Fibroblast of villous mesenchyme (primary cell): ENCODE measurements at places on chromosomes 5 and 9.

DNA sequence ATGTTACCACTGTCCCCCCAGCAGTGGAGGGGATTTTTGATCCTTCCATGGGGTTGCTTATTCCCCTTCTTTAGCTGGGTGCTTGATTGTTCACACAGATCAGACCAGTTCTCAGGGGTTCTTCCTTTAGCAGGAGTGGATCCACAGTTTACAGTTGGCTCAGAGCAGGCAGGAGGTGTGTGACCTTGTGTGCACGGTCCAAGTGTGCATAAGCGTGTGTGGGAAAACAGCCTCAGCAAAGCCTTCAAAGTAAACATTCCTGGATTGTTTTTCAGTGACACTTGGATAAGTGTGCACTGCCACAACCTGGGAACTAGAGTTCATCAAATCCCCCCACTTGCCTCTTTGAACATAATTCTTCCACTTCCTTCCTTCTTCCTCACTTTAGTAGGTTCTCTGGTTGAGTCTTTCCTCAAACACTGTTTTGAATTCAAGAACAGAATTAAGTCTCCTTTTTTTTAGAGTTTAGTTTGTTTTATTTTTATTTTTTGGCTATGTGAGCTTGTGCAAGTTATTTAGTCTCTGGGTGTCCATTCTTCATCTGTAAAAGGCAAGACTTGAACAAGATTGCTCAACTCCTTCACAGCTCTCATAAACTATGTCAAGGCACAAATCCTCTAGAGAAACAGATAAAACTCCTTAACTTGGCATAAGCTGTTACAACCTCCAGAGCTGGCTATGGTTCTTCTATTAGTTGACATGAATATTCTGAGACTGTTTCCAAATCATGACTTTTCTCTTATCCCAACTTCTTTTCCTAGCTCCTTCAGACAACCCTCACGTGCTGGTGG, 78.0 kb downstream of the OSMR start:
- DNase-seq, result peak; percentile 93

- no peak for DNase-seq
These were observed 1274.0 kb upstream of the C9orf72 start for GRCh38 chr9:28847331-28847730.

DNA sequence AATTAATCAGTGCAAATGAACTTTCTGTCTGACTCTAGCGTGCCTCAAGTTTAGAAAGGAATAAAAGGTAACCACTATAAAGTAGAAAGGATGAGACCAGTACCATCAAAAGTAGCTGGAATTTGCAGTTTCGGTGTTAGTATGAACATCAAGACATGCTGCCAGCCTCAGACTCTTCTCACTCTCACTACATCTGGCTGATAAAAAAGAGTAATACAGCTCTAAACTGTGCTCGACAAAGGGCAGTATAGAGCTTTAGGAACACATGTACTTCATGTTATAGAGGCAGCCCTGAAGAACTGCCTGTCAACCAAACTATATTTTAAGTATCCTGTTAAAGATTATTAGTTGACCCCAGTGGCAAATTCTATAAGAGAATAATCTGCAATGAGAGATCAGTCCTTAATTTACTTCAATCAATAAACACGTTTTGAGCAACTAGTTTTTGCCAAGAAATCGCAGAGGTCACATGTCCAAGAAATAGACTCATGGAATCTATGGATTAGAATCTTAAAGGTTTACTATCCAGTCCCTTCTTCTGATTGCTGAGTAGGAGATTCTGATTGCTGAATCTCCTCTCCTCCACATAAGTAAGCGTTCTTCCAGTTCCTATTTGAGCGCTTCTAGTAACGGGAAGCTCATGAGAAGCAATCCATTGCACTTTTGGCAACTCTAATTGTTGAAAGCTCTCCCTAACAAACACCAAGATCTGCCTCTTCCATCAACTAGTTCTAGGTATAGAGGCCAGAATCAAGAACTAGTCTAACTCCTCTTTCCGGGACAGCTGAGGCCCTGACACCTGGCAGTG, 941 bp downstream of the XPA start:
- peak; percentile 41 for DNase-seq

- DNase-seq, result peak; percentile 67
These were observed 41.6 kb upstream of the CD180 start for GRCh38 chr5:67238191-67238590.

DNA sequence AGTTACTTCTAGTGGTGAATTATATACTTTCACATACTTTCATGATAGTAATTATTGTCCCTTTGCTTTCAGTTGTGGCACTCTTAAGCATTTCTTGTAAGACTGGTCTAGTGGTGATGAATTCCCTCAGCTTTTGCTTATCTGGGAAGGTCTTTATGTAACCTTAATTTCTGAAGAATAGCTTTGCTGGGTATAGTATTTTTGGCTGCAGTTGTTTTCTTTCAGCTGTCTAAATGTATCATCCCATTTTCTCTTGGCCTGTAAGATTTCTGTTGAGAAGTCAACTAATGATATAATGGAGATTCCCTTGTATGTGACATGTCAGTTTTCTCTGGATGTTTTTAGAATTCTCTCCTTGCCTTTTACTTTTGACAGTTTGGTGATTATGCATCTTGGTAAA, 41.0 kb downstream of the TMEM38B start:
- no peak for DNase-seq

- no peak for DNase-seq
These were observed 23.8 kb upstream of the CAMLG start for GRCh38 chr5:134714541-134714940.

DNA sequence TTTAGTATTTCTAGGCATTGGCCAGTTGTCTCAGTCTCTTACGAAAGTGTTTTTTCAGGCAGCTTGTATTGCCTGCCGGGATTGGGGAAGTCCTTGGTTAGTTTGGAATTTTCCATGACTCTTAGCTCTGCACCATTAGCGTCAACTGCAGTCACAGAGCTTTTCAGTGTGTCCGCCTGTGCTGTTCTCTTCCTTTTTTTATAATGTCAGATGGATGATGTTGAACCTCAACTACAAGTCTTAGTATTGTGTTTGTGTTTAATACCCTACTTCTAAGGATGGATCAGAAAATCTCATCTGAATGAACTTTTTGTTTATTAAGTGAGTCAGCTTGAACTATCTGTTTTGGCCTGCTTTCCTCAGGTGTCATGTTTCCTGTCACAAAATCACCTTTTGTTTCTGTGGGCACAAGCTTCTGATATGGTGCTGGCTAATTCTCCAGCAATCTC, 33.1 kb downstream of the ATP6V0E1 start:
- DNase-seq, result peak; percentile 87

DNA sequence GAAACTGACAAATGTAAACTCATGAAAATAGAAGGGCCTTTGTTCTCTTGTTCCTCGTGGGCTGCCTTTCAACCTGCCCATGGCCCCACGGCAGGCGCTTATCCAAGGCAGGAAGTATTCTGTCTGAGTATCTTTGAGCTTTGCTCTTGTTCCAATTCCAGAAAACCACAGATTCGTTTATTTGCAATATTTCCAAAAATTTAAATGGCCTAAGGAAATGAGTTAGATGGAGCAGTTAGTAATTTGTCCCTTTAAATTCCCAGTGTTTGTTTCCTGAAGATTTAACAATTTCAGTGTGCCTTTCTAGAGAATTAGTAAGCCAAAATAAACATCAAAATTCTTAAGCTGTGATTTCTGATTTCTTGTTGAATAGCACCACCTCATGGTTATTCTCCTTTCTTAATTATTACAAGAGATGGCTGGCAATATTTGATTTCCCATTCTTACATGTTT, 299.4 kb upstream of the RASA1 start:
- peak; percentile 60 for DNase-seq

DNA sequence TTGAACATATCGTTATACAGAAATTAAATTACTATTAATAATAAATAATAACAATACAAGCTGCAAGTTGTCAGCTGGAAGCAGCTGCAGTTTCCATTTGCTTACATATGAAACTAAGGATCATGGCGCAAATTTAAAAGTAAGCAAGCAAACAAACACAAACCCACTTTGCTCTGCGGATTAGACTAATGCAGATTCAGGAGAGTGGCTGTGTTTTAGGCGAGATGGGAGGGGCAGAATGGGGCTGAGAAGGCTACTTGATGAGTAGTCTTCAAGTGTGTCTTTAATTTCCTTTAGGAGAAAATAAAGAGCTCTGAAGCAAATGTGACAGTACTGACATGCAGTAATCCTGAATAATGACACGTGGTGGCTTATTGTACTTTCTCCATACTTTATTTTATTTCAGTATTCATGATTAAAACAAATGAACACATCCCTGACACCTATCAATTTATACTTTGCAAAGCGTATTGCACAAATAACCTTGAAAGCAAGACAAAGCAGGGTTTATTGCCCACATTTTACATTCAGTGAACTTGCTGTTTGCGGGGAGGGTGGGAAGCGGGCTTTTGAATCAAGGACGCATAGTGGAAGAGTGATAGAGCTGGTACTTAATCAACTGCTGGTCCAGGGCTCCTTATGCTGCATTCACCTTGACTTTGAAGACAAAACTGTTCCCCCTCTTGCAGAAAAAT, 221.4 kb upstream of the TRIM32 start:
- no peak for DNase-seq

GRCh38 chr5:146098047-146098446, 7.3 kb downstream of the PLAC8L1 start:
- DNase-seq, result no peak

DNA sequence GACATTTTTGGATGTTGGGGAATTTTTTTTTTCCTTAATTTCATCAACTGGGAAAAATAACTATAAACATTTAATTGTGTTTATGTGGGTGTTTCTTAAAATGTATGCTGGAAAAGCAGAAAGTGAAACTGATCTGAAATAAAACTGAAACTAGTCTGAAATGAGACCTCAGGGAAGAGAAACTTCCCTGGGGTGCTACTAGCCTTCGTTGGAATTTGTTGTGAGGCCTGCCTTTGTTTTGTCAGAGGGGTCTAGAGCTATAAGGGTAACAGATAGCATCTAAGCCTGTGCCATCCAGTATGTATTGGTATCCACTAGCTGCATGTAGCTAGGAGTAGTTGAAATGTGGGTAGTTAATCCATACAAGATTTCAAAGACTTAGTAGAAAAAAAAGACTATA, 10.4 kb downstream of the ZNF618 start:
- DNase-seq, result peak; percentile 62
